Islet precursor cell (in vitro differentiated cells): ENCODE measurements at places on chromosomes 16 and 17.
A peak's percentile ranks its signal among the peaks of the same experiment; 100 is the strongest.

DNA sequence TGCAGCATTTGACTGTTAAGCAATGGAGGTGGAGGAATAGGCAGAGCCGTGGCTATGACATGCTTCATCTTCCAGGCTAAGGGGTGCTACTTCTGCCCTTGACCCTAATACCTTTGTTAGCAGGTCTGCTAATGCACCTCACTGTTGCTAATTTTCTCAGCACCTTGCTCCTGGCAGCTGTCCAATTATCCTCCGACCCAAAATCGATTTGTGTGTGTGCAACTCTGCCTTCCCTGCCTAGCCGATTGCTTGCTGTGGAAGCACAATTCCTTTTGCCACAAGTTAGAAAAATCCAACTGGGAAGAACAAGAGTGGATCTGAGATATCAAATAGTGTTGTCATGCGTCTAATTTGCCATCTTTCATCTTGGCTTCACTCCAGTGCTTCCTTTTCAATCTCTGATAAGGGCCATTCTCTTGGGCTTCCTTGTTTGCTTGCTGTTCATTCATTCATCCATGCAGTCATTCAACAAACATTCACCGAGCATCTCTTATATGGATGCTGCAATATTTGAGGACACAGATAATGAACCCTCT lies 422.8 kb downstream of the RBFOX1 start:
- DNase-seq, result no peak

GRCh38 chr16:1452530-1452929 lies 8.2 kb upstream of the CCDC154 start:
- DNase-seq, result no peak

DNA sequence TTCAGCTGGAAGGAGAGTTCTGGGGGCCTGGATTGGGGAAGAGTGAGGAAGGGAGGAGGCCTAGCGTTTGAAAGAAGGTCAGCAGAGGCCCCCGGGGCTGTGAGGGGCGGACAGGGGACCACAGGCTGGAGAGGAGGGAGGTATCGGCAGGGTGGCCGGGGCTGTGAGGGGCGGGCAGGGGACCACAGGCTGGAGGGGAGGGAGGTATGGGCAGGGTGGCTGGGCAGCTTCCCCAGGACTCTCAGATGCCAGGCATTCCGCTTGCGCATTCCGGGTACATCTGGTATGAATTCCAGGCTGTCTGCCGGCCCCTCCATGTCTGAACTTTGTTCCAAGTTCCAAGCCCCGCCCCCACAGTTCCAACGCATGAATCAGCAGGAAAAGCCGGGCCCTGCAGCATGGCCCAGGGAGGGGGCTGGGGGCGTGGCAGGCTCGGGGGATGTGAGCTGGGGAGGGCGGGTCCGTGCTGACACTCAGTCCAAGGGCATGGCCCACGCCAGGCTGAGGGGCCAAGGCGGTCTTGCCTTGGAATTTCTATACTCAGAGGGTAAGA lies 4.3 kb upstream of the TLCD2 start:
- peak; percentile 100 for DNase-seq

DNA sequence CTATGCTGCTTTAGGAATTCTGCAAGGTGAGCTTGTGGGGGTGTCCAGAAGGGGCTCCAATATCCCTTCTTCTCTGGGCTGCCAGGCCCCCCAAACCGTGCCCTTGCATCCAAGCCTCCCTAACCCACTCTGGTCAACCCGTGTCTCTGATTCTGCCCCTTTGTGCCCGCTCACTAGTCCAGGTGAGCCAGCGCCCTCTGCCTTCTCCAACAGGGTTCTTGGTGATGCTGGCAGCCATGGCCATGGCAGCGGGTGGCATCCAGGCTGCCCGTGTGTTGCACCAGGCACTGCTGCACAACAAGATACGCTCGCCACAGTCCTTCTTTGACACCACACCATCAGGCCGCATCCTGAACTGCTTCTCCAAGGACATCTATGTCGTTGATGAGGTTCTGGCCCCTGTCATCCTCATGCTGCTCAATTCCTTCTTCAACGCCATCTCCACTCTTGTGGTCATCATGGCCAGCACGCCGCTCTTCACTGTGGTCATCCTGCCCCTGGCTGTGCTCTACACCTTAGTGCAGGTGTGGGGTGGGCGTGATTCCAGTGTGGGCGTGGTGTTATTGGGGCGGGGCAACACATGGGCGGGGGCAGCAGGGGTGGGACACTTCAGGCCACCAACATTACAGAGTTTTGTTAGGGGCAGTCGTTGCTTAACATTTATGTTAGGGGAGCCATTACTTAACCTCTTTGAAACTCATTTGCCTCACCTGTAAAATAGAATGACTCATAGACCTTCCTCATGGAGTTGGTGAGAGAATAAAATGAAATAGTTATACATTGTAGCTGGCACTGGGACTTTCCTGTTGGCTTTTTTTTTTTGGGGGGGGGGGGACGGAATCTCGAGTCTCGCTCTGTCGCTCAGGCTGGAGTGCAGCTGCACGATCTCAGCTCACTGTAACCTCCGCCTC lies 31.4 kb downstream of the ANKRD40 start:
- DNase-seq, result no peak

DNA sequence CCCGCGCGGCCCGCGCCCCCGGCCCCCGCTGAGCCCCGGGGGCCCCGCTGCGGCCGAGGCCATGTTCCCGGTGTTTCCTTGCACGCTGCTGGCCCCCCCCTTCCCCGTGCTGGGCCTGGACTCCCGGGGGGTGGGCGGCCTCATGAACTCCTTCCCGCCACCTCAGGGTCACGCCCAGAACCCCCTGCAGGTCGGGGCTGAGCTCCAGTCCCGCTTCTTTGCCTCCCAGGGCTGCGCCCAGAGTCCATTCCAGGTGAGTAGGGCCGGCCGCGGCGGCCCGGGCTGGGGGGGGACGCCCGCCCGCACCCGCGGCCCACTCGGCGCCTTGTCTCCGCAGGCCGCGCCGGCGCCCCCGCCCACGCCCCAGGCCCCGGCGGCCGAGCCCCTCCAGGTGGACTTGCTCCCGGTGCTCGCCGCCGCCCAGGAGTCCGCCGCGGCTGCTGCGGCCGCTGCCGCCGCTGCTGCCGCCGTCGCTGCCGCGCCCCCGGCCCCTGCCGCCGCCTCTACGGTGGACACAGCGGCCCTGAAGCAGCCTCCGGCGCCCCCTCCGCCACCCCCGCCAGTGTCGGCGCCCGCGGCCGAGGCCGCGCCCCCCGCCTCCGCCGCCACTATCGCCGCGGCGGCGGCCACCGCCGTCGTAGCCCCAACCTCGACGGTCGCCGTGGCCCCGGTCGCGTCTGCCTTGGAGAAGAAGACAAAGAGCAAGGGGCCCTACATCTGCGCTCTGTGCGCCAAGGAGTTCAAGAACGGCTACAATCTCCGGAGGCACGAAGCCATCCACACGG lies 504 bp downstream of the MAZ start:
- DNase-seq, result peak; percentile 79

GRCh38 chr17:78458736-78459335 lies 80.4 kb downstream of the PGS1 start:
- peak; percentile 57 for DNase-seq
